Heart right ventricle (tissue), 16 donors: ENCODE measurements at places on chromosomes 7 and 10. TPM values are rescaled to one million over a fixed set of nuclear protein-coding genes. Genes with fewer than 3 reads are reported as not detected.

APBB1IP gene
- 1.2 TPM for total RNA-seq

HOXA11 gene
- not detected for total RNA-seq

TMEM196 gene
- not detected for total RNA-seq

FAM131B gene
- 0.57 TPM for total RNA-seq

ATOH7 gene
- total RNA-seq, result not detected

PON1 gene
- not detected for total RNA-seq

PLAC9 gene
- 41.7 TPM for total RNA-seq
